ENCODE measurements at places on chromosomes 3 and 15.
A peak's percentile ranks its signal among the peaks of the same experiment; 100 is the strongest.

GRCh38 chr3:42037318-42037945 is 53.7 kb upstream of the TRAK1 start:
- no peak for DNase-seq

- DNase-seq = no peak
Measured at GRCh38 chr15:69045802-69046201, 31.3 kb downstream of the NOX5 start.

GRCh38 chr3:171772427-171773056 is 37.7 kb downstream of the PLD1 start:
- DNase-seq = peak; percentile 63

DNA sequence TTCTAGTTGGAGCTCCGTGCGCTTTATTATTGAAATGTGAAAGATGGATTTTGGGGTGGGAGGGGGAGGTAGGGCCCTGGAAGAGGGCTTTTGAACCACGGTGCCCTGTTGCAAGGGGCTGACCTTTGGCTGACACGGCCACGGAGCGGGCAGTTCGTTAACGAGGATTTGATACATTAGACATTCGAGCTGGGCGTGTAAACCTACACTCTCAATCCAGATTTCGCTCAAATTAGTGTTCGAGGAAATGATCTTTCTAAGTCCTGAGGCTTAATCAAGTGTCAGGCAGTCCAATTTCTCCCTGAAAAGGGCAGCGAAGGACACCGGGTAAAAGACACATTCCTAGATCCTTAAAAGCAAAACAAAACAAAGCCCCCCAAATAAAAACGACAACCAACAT is 13.0 kb downstream of the ZIC1 start:
- no peak for DNase-seq

DNA sequence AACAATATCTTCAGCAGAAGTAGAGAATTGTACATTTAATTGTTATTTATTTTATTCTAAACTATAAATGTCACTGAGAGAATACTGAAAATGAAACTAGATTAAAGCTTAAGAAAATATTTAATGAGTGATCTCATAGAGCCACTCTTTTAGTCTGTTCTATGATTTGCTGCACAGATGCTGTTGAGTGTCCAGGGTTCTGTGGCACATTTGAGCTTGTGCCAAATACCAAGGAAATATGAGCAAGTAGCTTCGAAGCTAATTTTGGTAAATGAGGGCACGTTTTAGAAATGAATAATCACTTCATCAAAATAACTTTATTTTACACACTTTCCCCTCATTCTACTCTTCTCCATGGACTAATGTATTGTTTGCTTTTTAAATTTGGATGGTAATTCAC is 53.6 kb upstream of the THRB start:
- DNase-seq = no peak

- DNase-seq = no peak
Measured at GRCh38 chr15:69979783-69980182, 117.9 kb downstream of the TLE3 start.

DNA sequence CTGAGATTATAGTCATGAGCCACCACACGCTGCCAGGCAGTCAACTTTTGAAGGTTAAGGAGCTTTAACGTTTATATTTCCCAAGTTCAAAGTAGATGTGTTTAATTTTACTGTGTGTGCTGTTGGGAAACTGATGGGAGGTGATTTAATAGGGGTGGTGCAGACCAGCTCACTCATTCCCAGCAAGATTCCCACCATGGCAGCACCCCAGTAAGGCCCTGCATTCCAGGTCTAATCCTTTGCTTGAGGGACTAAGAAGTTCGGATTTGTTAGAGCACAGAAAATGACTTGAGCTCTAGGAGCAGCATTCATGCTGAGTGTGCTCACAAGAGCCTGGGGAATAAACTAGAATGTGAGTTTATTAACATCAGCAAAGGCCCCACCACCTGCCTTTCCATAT is 25.2 kb downstream of the TSEN2 start:
- DNase-seq = no peak

DNA sequence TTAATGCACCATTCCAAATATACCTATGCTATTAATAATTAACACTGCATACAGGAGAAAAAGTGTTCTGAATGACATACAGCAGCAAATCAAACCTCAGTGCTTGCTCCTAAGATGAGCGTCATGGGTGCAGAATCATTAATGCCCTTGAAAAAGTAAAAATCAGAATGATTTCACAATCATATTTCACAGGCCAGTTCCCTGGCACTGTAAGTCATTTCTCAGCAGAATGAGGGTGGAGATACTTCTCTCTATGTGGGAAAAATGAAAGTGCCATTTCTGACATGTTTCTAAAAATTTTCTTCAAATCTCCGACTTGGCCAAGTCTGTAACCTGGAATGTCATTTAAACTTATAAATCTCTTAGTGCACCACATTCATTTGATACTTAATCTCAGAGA is 549.8 kb upstream of the AGTR1 start:
- DNase-seq = peak; percentile 5

DNA sequence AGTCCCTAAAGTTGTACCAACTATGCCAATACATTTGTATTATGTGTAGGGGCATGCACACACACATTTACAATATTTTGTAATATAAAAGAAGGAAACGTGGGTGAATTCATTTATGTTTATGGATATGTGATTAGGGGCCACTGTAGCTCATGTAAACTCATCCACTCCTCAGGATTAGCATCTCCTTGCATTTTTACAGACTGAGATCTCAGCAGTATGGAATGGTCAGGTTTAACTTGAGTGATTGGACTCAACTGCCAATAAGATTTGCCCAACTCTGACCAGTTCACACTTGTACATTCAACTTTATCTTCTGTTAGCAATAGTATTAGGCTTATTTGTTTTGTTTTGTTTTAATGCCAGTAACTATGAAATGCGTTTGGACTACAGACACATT is 36.5 kb downstream of the PSMD6 start:
- DNase-seq = no peak

- DNase-seq = peak; percentile 36
Measured at GRCh38 chr3:60707452-60708020, 543.7 kb downstream of the FHIT start.

- no peak for DNase-seq
Measured at GRCh38 chr3:125389282-125389681, 14.2 kb upstream of the ZNF148 start.

DNA sequence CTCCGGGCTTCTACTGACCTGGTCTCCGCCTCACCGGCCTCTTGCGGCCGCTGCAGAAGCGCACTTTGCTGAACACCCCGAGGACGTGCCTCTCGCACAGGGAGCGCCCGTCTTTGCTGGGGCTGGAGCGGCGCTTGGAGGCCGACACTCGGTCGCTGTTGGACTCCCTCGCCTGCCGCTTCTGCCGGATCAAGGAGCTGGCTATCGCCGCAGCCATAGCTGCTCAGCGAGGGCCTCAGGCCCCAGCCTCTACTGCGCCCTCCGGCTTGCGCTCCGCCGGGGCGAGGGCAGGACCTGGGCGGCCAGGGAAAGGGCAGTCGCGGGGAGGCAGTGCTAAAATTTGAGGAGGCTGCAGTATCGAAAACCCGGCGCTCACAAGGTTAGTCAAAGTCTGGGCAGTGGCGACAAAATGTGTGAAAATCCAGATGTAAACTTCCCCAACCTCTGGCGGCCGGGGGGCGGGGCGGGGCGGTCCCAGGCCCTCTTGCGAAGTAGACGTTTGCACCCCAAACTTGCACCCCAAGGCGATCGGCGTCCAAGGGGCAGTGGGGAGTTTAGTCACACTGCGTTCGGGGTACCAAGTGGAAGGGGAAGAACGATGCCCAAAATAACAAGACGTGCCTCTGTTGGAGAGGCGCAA is 319.2 kb downstream of the FGF12 start:
- peak; percentile 13 for DNase-seq

DNA sequence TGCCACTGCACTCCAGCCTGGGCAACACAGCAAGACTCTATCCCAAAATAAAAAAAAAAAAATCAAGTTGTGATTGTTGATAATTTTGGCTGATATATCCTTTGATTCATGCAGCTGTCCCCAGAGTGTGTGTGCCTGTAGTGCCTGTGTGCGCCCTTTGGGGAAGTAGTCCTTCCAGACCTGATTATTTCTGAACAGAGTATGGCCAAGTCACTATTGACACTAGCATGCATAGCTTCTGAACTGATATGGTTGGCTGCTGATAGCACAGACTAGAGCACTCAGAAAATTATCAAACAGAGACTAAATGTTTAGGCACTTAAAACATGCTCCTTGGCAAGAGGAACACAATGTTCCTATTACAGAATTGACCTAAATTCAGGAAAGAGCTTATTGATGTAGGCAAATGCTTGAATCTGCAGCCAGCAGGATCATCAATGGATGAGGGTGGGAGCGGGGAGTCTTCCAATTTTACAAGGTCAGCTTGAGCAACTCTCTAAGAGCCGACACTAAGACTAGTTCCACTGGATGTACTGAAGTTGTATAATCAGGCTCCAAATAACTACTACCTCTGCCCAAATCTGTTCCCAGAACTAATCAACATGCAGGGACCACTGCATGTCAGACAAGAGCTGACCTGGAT is 17.7 kb upstream of the PTPN9 start:
- DNase-seq = no peak
